CD4-positive, CD25-positive, alpha-beta regulatory T cell (primary cell): ENCODE measurements at places on chromosomes 1 and 21.
A peak's percentile ranks its signal among the peaks of the same experiment; 100 is the strongest.

- DNase-seq = peak; percentile 12
These were observed 55.8 kb upstream of the BOLA1 start for GRCh38 chr1:149843431-149844041.

DNA sequence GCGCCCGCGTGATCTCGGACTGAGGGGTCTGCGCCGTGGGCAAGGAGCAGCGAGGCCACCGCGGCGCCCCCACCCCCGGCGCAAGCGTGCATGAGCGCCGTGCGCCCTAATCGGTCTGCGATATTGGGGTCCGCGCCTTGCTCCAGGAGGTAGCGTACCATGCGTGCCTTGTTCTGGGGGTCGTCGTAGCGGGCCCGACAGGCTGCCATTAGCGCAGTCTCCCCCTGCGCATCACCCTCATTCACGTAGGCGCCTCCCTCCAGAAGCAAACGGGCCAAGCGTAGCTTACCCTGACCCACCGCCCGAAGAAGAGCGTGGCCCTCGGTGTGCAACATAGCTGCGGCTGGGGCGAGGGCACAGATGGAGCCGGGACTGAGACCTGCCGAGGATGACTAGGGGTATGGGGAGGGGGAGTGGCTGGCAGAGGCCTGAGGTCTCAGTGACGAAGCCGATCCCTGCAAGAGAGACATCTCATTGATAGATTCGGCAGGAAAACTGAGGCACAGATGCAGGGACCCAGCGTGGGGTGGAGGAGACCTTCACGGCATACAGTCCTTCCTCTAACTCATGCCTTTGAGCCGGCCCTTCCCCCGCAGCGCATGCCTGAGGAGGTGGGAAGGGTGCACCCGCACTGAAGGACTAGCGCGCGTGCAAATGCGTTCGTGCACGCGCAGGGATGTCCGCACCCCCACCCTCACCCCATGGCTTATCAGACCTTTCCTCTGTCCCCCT is 2.8 kb downstream of the ANKRD34A start:
- DNase-seq = peak; percentile 55

GRCh38 chr1:156618853-156619581 is at the start of gene HAPLN2:
TSS of gene HAPLN2 (plus strand) at chr1:156619415. CDS start at chr1:156623491, 4,076 bp downstream.
- DNase-seq = no peak

DNA sequence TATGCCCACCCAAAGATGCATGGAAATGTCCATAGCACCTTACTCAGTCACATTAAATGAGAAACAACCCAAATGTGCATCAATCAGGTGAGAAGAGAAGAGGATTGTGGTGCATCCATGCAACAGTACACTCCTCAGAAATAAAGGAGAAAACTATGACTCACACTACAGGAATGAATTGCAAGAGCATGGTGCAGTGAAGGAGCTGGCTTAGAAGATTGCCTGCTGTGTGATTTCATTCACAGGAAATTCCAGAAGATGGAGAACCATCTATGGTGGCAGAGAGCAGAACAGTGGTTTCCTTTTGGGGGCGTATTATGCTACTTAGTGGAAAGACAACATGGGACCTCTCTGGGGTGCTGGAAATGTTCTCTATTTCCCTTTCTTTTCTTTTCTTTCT is 278.6 kb upstream of the AJAP1 start:
- no peak for DNase-seq

DNA sequence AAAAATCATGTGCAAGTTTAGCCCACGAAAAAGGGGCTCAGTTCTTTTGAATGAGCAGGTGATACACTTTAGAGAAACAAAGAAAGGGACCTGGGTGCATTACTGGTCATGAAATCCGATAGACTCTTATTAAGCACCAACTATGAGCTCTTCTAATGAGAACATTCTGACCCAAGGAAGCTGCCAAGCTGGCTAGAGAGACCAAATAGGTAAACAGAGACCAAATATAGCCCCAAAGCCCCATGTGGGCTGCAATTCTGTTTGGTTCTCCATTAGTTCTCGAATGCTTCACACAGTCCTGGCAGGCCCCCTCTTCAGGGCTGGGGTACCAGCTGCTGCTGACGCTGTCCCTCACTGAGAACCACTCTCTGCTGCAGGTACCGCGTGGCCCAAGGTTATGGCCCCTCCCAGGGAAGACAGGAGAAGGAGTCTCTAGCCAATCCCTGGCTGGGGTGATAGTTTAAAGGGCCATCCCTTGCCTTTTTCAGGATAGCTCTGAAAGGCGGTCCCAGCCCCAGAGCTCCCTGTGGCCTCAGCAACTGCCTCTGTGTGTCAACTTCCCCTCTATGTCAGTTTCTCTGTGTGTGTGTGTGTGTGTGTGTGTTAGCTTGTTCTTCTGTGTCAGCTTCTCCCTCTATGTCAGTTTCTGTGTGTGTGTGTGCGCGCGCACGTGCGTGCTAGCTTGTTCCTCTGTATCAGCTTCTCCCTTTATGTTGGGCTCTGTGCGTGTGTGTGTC is 7.1 kb upstream of the UBXN10 start:
- DNase-seq = no peak

- DNase-seq = no peak
These were observed 1.5 kb downstream of the KIF1B start for GRCh38 chr1:10211805-10212410.

DNA sequence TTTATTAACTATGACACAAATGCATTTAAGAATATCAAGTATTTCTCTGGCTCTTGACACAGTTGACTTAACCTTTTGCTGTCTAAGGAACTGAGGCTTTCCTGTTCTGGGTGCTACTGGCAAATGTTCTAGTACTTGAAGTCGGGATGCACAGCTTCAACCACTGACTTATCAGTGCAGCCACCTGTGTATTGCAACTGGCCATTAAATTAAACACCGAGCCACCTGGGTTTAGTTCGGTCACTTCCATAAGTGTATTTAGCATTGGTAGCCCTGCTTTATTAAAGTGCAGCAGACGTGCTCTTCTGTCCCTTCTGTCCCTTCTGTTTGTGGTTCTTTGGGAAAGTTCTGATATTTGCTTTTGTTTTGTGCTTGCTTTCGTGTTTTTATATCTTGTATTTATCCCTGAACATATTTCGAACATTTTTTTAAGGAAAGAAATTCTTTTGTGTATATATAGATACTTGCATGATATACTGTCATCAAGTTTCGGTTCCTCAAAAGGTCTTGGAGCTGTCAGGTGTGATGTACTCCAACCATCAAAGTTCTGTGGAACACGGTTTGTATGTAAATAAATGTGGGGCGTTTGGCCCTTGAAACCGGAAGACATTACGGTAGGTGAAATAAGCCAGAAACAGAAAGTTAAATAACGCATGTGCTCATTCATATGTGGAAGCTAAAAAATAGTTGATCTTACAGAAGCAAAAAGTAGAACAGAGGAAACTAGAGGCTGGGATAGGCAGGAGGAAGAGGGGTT is 297.9 kb upstream of the GREM2 start:
- no peak for DNase-seq

GRCh38 chr1:179194068-179194537 is 35.4 kb downstream of the ABL2 start:
- DNase-seq = no peak

DNA sequence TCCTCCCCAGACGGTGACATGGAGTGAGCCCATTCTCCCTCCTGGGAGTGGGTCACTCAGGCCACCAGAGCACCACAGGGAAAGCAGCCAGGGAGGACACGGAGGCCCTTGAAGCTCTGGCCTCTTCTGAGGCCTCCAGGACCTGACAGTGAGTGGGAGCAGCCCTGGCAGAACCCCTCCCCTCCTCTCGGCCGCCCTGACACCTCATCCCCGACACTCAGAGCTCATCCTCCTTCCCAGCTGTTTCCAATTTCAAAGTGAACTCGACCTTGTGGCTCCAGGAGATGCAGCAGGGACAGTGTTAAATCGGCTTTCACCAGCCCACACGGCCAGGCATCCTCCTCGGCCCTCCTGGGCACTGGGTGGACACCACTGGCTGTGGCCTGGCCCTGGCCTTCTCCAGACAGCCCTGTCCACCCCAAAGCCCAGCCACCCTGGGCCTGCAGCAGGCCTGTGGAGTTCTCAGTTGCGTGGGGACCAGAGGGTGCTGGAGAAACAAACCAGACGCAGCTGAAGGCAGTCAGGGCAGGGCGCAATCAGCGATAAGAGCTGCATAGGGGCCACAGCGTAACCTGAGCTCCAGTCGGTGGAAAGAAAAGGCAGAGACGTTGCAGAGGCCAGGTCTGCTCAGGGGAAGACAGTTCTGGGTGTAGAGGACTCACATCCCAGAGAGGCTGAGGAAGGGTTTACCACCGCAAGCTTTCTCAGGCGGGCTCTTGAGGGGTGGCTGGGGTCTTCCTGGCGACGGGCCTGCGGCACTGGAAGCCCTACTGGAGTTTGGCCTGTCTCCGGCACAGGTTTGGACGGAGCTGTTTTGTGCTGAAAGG is 27.1 kb downstream of the FTCD start:
- DNase-seq = no peak

DNA sequence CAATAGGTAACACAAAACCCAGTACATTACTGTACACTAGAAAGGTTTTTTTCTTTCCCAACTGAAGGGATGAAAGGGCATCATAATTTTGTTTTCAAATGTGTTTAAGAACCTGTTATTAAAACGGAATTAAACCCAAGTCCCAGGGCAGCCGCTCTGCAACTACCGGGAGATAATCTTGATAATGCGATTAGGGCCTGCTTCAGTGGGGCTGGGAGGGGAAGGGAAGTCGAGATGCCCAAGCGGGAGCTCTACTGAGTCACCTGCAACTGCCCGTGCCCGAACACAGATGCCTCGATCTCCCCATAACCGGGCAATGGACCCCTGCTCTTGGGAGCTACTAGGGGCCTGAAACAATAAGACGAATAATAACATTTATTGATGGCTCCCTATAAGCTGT is 61.4 kb downstream of the KAZN start:
- no peak for DNase-seq

DNA sequence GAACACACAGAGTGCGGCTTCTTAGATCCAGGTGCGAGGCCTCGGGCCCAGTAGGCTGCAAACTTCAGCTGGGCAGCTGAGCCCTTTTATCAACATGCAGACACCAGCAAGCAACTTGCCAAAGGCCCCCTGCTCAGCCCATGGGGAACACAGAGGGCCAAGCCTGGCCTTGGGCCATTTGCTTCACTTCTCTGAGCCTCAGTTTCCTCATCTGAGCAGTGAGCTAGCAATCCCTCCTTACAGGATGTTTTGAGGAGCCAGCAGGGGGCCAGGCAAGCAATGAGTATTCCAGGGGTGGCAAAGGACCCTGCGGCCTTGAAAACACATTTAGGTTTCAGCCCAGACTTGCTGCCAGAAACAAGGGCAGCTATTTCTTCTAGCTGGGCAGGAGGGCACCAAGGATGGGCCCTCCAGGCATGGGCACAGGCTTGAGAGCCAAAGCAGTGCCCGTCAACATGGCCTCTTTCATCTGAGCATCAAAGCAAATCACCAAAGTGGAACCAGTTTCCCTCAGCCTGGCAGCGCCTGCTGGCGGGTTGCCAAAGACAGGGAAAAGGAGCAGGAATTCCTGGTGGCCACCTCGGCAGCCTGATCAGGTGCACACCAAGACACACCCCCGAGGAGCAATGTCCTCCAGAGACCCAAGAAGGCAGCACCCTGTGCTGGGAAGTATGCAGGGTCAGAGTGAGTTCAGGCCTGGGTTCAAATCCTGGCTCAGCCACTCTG is 1.4 kb downstream of the MATN1 start:
- DNase-seq = no peak

DNA sequence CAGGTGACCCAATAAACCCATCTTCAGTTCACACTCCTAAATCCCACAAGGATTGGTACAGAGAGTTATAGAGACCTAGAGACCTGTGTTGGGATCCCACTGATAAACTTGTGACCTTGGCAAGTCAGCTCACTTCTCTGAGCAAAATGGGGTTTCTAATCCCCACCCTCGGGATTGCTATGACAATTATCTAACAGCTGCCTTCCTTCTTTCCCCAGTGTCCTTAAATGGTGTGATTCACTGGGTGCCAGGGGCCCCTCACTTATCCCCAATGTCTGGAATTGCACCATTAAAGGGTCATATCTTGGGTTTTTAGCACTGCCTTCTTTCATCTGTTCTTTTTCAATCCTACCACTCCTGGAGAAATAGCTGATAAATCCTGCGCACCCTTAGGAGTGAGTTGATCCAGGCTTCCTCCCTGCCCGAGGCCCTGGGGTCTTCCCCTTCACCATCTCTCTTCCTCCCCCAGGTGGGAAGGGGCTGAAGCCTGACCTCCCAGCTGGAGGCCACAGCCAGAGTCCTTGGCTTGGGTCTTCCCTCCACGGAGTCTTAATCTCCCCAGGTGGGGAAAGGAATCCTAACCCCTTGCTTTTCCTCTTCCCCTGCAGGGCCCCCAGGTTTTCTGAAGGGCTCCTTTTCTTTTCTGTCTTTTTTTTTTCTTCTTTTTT is 39.7 kb downstream of the LACTBL1 start:
- no peak for DNase-seq

GRCh38 chr21:34706337-34706736 is 37.5 kb downstream of the CLIC6 start:
- no peak for DNase-seq

GRCh38 chr21:32940079-32941014 is 85.4 kb upstream of the OLIG2 start:
- peak; percentile 51 for DNase-seq

DNA sequence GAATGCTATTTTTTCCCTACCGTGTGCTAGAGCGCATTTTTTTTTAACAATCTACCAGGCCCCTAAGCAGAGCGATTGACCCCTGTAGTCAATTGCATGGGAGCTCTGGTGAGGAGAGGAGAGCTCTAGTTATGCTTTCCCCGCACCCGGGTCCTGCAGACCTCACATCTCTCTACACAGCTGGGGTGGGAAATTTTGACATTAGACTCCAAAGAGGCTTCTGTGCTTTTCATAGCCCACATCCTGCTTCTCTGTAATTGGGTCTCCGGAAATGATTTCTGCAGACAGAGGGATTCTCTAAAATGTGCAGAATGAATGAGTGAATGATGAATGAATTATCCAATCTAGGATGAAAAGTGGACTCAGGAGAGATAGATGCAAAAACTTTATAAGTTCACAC is 41.5 kb upstream of the DUSP10 start:
- DNase-seq = peak; percentile 44

GRCh38 chr1:234769284-234769985 is 159.5 kb upstream of the IRF2BP2 start:
- DNase-seq = no peak

DNA sequence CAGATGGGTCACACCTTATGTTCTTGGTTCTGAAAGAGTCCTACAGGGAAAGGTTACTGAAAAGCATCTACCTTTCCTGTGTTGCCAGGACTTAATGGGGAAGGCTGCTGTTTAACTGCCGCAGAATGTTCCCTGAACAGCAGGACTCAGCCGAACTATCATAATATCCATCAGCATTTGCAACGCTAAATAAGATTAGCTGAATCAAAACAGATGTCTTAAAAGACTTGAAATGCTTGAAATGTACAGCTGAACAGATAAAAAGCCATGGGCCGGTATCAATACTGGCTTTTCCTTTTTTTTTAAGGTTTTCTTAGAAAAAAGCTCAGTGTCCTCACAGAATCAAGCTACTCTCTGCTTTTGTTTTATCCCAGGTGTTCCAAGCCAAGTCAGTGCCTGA is 19.7 kb upstream of the ATP13A2 start:
- no peak for DNase-seq

GRCh38 chr21:31371715-31372470 is 27.8 kb upstream of the TIAM1 start:
- DNase-seq = no peak

GRCh38 chr1:192795916-192796618 is 12.8 kb upstream of the RGS2 start:
- no peak for DNase-seq
